ENCODE measurements at places on chromosomes 12 and 14.
A peak's percentile ranks its signal among the peaks of the same experiment; 100 is the strongest.

GRCh38 chr12:6970096-6970527 lies 352 bp downstream of the PHB2 start:
- no peak for DNase-seq

DNA sequence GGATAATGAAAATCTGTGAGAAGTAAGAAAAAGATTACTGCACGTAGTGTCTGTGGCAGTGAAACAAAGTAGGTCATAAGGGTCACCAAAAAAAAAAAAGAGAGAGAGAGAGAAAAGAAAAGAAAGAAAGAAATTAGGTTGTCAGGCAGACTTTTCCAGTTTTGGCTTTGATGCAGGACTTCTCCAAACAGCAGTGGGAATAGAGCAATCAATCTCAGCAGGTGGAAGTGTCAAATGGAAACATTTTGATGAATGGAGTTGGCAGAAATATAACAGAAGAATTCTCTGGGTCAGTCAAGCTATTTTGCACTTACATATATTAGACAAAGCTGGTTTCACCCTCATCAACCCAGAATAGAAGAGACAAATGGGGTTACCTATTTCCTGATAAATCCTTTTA lies 745.8 kb downstream of the SLC6A15 start:
- no peak for DNase-seq

GRCh38 chr12:77122236-77122635 lies 56.9 kb upstream of the E2F7 start:
- no peak for DNase-seq

GRCh38 chr12:30887226-30887625 lies 39.3 kb upstream of the TSPAN11 start:
- no peak for DNase-seq

- DNase-seq = no peak
Observed at GRCh38 chr12:116609319-116610114, 50.3 kb downstream of the MAP1LC3B2 start.

GRCh38 chr12:49916129-49916919 lies 12.6 kb upstream of the FAIM2 start:
- DNase-seq = no peak

DNA sequence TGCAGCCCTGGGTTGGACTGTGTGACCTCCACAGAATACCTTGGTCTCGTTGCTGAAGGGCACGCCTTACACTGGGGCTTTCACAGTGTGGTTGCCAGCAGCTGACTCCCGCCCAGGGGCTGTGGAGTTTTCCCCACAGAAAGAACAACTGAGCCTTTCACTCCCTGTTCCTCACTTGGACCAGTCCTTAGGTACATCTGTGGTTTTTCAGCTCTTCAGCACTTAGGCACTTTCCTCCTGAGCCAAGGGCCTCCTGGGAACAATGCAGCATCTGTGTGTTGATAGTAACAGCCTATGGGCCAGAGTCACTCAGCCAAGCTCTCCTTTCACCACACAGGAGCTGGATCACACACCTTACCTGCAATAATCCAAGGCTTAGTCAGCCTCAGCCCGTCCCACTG lies 25.0 kb downstream of the ERP27 start:
- DNase-seq = no peak

DNA sequence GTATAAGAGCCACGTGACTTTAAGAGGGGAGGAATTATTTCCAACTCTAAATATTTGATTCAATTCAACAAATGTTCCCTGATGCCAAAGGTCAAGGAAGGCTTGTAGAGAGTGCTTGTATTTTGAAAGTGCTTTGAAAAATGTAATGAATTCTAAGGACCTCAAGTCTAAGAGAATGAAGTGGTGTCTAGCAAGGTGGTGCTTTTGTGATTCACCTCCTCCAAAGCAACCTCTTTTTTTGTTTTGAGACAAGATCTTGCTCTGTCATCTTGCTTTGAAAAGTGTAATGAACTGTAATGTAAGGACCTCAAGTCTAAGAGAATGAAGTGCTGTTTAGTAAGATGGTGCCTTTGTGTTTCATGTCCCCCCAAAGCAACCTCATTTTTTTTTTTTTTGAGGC lies 13.7 kb downstream of the AK7 start:
- DNase-seq = no peak

GRCh38 chr14:100149851-100150611 lies 9.4 kb downstream of the DEGS2 start:
- no peak for DNase-seq

DNA sequence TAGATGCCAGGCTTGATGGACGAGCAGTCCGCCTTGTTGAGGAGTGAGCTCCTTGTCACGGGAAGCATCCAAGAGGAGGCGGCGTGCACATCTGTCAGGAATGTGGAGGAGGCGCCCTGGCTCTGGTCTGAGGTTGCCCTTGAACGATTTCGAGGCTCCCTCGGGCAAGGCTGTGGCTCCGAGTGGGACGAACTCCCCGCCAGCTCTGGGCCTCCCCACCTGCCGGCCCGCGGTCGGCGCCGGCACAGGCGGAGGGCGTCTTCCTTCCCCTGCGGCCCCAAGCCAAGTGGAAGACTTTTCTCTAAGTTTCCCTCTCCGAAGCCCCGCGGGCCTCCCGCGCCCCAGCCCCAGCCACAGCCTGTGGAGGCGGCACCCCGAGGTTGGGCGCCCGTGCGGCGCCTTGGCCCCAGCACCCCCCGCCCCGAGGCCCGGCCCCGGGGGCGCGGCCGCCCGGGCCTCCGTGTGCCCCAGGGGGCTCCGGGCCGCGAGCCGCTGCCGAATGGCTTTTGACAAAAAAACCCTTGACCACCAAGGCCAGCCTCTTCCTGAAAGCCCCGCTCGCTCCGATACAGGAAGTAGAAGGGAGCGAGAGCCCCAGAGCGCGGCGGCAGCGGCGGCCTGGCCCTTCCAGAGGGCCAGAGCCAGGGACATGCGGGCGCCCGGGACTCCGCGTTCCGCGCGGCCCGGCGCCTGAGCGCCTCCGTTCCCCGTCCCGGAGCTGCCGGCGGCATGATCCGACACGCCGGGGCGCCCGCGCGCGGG lies at the start of gene RIN3:
Gene RIN3 (plus strand): TSS at position 578 of the 762 bp plus-strand sequence. CDS start 152 bp downstream, at position 730.
- peak; percentile 21 for DNase-seq

DNA sequence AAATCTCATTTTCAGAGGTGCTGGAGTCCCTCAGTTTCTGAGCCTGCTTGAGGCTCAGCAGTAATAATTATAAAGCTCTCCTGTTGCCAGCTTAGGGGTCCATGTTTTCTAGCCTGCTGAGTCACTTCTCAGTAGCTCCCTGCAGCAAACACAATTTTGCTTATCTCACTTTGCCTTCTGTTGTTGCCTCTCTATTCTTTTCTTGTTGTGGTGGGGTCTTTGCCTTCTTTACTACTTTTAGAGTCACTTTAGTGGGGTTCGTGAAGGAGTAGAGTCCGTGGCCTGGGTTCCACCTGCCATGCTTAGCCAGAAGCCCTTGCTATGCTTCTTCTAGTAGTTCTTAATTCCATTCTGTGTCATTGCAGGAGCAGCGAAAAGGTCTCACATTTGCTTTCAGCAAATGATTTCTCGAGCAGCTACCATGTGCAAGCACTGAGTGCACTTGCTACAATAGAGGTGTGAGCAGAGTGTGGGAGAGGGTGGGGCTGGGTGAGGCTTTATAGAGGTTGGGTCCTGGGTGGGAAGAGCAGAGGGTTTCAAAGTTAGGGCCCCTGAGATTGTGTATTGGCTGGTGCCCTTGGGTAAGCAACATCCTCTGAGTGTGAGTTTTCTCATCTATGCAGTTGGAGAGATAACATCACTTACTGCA lies 114.3 kb downstream of the ADCK1 start:
- DNase-seq = no peak

- DNase-seq = no peak
Observed at GRCh38 chr12:81815611-81816010, 56.5 kb upstream of the PPFIA2 start.

- DNase-seq = no peak
Observed at GRCh38 chr12:106418970-106419369, 61.4 kb downstream of the POLR3B start.

DNA sequence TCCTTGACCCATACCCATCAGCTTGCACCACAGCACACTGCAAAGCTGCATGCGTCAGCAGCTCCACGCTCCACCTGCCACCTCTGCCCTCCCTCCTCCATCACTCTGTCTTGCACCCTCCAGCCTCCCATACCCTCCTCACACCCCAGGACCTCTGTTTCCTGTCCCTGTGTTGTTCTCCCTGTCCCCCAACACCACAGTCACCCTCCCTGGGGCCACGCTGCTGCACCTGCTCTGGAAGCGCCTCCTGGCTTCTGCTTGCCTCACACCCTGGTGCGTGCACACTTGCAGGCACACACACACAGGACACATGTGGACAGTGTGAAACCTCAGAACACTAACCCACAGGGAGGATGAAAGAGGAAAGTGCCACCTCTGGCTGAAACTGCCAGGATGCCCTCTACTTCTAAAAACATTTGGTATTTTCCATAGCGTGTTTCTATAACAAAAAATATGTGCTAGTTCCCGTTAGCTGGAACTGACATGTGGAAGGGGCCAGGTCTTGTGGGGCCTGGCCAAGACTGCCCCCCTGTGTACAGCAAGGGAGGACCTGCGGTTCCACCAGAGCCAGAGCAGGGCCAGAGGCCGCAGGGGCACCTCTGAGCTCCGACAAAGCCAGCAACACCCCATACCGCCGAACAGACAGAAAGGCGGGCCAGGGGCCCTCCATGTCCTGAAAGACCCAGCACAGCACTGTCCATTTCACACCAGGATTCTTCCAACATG lies 10.0 kb downstream of the BRF1 start:
- no peak for DNase-seq

GRCh38 chr12:2154050-2154449 lies 101.3 kb downstream of the CACNA1C start:
- DNase-seq = no peak

DNA sequence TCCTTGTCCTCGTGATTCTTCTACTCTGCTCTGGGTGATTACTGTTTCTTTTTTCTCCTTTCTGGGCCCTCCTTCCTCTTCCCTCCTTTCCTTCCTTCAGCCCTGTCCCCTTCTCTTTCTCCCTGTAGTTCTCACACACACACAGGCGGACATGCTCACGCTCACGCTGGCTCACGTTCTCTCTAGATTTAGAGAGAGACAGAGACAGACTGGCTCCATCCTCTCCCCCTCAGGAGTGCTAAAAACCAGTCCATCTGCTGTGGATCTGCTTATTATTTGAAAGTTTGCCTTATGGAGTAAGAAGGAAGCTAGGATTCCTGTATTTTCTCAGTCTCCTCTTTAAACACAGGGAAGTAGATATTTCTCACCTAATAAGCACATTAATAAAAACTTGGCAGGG lies 48.1 kb downstream of the KCNA1 start:
- no peak for DNase-seq

GRCh38 chr14:44180975-44181374 lies 326.1 kb downstream of the FSCB start:
- DNase-seq = no peak

GRCh38 chr14:96376093-96376492 lies 12.8 kb downstream of the GSKIP start:
- DNase-seq = no peak

- DNase-seq = no peak
Observed at GRCh38 chr12:69553628-69554248, 31.5 kb upstream of the CCT2 start.

DNA sequence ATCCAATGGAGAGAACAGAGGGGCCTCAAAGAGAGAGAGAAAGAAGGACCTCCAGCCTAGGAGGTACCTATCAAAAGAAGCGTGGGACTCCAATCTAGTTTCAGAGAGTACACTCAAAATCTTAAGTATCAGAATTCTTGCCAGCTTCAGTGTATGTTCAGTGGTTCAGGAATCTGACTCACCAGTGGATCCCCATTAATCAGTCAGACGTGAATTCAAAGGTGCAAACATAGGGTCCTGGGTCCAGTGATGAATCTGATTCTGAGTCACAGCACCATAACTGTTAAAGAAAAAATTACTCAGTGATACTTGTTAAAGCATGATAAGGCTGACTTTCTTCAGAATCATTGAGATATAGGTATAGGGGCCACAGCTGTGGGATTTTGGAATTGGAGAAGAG lies 33.2 kb downstream of the ETNK1 start:
- DNase-seq = no peak

Data from activated effector memory CD4-positive, alpha-beta T cell treated with Interleukin-2 at 50 U/mL for 16 hours (primary cell).